ENCODE measurements at places on chromosomes 3 and 15.

- no peak for DNase-seq
These were observed 37.2 kb downstream of the ACAP2 start for GRCh38 chr3:195405651-195406050.

DNA sequence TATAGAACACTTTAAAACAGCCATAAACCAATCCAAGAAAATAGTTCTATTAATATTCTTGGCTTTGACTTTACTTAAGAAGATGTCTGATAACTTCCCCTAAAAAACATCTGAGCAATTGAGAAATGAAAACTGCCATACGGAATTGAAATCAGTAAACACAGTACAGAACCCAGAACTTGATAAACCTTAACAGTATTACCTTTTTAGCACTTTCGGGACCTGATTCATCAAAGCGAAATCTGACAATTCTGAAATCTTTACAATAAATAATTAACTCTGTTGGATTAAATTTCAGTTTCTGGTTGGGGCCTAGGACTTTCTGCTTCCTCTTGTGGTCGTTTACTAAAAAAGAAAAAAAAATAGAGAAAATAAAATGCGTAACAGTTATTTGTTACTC, 17.3 kb downstream of the MTMR10 start:
- DNase-seq = no peak

DNA sequence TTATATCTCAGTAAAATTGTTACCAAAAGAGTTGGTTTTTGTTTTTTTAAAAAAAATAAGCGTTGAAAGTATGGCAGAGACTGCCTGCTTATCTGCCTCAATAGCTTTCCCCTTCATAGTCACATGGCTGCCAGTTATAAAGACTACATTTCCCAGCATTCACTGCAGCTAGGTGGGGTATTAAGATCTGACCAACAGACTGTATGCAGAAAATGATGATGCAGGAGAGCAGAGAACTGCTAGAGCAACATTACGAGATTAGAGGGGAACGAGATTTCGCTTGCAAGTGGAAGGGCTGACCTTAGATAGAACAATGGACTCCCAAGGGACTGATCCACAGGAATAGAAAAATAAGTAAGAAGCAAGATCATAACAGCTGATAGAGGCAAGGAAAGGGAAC, 14.3 kb downstream of the RHOA start:
- no peak for DNase-seq

GRCh38 chr15:67216859-67217258, 37.6 kb downstream of the AAGAB start:
- no peak for DNase-seq

DNA sequence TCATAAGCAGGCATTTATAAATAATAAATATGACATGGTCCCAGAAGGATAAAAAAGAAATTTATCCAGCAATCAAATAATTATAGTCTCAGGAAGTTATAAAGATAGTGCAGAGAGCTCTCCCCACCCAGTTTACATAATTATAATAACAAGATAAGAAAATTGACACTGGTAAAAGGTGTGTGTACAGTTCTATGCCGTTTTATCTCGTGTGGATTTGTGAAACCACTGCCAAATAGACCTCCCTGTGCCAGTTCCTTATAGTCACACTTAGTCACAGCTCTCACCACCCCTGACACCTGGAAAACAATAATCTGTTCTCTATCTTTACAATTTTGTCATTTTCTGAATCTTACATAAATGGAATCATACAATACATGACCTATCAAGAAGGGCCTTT, 320.1 kb downstream of the KBTBD8 start:
- DNase-seq = no peak

DNA sequence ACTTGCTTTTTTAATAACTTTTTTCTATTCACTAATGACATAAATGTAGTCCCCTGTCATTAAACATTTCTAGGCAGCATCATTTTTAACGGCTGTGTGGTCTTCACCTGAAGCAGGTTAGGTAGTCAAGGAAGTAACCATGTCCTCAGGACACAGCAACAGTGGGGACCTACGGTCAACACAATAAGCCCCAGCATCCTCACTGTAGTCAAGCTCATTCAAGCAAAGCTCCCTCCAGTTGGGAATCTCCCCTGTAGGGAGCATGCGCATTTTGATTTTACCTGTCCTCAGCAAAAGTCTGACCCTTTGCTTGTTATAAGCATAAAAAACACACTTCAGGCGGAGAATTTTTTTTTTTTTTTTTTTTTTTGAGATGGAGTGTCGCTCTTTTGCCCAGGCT, 151.4 kb downstream of the SHQ1 start:
- DNase-seq = no peak

DNA sequence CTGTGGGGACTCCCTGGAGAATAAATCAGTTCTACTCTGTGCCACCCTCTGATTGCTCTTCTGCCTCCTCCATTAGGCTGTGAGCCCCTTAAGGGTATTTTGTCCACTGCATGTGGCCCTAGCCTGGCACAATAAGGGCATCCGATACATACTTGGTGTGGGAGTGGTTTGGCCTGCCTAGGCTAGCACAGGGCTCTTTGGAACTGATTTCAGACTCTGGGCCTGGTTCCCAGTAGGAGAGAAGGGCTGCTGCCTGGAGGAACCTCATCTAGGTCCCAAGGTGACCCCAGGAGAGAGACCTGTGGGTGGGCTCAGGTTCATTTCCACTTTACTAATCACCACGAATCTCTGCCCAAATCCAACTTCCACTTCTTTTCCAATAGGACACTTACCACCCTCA, 5.3 kb upstream of the CTDSPL start:
- DNase-seq = no peak

DNA sequence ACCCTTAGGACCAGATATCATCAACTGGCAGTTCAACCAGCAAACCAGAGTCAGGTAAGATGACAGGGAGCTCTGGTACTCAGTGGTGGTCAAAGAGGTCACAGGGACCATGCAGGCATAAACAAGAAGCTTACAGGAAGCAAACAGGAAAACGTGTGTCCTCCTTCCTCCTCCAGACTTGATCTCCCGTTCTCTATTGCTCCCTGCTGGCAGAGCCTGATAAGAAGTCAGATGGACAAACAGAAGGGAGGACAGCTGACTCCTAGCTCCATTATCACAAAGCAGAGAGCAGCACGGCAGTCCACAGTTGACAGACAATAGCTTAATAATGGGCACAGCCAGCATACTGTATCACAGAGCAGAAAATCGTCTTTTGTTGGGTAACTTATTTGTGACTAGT, 156.5 kb upstream of the SLC2A2 start:
- no peak for DNase-seq

- no peak for DNase-seq
These were observed 20.8 kb upstream of the APH1B start for GRCh38 chr15:63256433-63257274.

GRCh38 chr3:29348316-29348715, 67.4 kb downstream of the RBMS3 start:
- DNase-seq = no peak

DNA sequence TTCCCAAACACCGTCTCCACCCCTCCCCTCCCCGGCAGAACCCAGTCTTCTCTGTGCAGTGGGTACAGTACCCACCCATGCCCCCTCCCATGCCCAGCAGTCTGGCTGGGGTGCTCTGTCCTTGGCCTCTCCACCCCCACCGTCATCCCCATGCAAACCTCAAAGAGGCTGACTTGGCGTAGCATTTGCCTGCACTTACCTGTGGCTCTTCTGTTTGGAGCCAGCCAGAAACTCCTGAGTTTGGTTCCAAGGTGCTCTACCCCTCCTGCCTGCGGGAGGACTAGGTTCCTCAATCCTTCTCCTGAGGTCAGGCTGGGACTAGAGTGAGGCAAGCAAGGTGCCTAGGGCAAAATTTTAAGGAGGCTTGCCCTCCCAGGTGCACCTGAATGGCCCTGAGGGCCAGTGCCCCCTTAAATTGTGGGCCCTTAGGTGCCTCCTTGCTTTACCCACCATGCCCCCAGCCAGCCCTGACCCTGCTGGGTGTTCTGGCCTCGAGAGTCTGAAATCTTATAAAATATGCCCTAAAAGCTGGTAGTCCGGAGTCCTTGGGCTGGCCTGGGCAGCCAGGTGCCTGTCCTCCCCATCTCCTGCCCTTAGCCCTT, 47.1 kb upstream of the C15orf39 start:
- DNase-seq = no peak

GRCh38 chr3:161096771-161097367, 8.3 kb downstream of the B3GALNT1 start:
- DNase-seq = no peak

- no peak for DNase-seq
These were observed 3.5 kb downstream of the TEX55 start for GRCh38 chr3:119149484-119149883.

DNA sequence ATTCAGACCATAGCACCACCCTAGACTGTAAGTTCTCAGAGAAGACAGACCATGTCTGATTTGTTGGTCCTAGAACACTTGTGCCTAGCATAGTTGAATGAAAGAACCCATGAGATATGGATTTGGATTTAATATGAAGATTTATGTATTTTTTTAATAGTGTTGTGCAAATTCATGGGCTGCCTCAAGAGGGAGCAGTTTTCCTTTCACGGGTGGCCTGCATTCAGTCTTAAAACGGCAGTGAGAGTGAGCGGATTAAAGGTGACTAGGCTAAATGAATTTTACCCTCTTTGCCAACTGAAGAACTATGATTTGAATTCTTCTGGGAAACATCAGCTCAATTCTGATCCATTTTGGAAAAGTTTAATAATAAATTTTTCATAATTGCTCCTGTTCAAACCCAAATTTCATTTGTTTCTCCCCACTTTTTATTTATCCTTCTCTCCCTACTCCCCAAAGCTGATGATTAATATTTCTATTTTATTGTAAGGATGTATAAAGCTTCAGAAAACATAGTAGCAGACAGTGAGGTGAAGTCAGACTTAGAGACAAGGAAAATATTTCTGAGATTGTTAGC, 67.3 kb downstream of the MORC1 start:
- no peak for DNase-seq

GRCh38 chr15:72820278-72820677, 36.7 kb upstream of the ADPGK start:
- no peak for DNase-seq

- DNase-seq = no peak
These were observed 102.2 kb upstream of the LPP start for GRCh38 chr3:188051801-188052168.

GRCh38 chr3:185152410-185153170, at the start of gene C3orf70:
Gene C3orf70, minus strand, starts transcription at chr3:185153060. Its CDS starts 237 bp downstream, at chr3:185152823.
- DNase-seq = no peak

- DNase-seq = no peak
These were observed 293.7 kb downstream of the ARPP21 start for GRCh38 chr3:35932995-35933394.

GRCh38 chr3:140308535-140308934, 369.3 kb upstream of the TRIM42 start:
- DNase-seq = no peak

GRCh38 chr3:19250959-19251610, 102.8 kb downstream of the KCNH8 start:
- DNase-seq = no peak

DNA sequence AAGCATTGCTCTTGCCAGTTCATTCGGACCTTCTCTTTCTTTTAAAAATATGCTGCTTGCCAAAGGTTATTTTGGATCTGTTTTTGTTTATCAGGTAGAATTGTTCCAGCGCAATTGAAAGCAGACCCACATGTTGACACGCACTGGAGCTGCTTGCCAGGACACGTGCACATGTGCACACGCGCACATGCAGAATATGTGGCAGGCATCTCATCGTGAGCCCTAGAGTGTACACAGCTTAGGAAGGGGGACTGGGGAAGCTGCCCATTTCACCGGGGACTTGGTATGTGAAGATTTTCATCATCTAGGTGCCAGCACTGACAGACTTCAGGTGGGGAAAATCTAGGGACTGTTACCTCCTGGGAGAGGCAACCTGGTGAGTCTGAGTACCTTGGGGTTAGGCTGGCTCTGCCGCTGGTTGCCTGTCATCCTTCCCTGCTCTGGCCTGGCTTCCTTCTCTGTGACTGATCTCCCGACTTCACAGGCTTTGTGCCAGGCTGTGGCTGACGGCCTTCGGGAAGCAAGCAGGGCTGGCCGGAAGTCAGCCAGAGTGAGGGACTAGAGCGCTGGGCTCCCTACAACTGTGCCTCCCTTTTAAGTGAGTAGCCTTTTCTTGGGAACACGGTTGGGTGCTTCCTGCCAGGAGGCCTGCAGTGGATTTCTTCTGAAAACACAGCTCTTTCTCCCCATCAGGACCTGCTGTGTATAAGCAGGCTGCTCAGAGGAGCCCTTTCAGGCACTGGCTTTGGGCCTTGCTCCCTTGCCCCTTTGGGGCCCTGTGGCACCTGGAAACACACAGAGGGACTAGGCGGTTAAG, 129.3 kb downstream of the EEFSEC start:
- no peak for DNase-seq

GRCh38 chr15:79322945-79323344, 12.0 kb downstream of the TMED3 start:
- no peak for DNase-seq

GRCh38 chr3:123138839-123139444, 62.8 kb upstream of the SEC22A start:
- no peak for DNase-seq

DNA sequence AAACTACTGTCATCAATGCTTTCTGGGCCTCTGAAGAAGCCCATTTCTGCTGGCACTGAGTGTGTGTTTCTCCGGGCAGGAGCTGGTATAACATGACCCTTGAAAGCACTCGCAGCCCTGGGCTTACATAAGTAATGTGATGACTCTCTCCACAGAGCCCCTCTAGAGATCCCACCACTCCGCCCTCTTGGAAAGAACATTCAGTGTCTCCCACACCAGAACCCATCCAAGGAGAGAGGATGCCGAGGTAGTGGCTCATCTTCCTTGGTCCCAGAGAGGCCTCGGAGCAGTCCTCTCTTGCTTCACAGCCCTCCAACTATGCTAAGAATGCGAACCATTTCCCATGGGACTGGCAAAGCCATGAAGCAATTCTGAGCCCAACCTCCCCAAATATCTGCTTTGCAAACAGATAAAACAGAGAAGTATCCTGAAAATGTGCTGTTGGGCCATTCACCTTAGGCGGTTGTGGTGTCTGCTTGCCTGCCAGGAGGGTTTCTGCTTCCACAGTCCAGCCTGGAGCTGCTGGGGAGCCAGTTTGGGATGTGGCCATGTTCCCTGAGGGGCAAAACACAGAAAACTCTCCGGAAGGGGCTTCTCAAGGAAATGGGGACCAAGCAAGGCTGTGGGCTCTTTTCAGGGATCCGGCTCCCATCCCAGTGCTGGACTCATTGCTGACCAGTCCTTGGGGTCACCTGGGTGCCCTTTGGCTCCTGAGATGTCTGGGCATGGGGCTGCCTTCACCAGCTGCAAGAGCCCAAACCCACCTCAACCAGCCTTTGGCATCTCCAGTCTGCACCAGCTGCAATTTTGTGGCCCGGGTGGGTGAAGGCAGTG, 47.3 kb downstream of the AMOTL2 start:
- DNase-seq = no peak

- no peak for DNase-seq
These were observed 31.3 kb upstream of the FOXP1 start for GRCh38 chr3:71614869-71615268.

DNA sequence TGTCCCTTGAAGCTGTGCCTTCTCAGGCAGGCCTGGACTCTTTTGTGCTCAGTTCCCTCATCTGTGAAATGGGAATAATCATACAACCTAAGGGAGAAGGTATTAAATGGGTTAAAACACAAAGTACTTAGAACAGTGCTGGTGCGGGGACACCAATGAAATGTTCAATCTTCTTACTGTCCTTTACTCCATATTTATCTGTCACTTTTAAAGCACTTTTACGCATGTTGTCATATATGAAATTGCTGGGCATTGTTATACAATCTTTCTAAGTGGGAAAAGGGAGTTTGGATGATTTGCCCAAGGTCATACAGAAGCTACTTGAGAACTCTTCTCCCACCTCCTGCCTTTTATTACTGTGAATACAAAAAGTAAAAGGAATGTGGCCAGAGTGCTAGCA, 87.8 kb upstream of the PSMD6 start:
- DNase-seq = no peak
